Inflammatory macrophage treated with lipopolysaccharide for 1 hour (primary cell): ENCODE measurements at places on chromosomes 11 and 22.

GRCh38 chr11:57316017-57316416 lies 8.7 kb downstream of the TNKS1BP1 start:
- no peak for DNase-seq

- DNase-seq, result no peak
Measured at GRCh38 chr11:30018495-30018894, 1.7 kb upstream of the KCNA4 start.

DNA sequence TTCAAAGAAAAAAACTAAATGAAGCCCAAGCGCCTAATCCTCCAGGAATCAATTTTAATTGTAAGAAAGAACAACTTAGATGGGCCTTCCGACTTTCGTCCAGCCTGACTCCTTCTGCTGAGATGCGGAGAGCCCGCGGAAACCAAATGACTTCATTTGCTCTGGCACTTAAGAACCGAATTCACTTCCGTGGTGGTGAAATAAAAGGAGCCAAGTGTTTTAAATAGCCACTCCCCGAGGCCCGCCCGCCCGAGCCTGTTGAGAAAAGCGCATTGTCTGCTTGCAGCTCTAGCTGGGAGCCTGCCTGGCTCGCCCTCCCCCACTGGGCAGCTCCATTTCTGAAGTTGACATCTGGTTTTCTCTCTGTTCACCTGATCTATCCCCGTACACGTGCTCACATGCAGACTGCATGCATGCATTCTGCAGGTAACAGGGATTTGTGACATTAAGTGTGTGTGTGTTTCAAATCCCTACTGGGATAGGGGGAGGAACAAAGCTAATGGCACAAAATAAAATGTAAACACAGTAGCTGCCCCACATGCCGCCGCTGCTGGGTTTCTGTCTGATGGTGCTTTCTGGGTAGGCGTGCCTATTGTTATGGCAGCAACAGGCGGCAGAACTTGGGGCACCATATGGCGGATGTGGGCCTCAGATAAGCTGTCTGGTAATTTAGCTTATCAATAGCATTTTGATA lies 6.2 kb downstream of the TEAD1 start:
- no peak for DNase-seq

DNA sequence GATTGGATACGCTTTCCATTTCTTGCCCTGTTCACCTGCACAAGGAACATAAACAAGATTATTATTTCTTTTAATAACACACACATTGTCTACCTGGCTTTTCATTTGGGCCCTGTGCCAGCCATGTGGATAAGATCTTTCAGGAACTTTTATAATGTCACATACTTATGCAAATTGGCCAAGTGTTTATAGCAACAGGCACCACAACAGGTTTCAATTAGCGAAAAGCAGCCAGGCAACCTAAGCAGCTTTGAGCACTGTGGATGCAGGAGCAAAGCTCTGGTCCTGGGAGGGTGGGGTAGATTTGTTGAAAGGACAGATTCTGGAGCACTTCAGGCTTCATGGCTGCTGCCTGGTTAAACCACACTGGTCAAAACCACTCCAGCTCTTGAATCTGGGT lies 217.4 kb downstream of the BARX2 start:
- DNase-seq, result no peak

DNA sequence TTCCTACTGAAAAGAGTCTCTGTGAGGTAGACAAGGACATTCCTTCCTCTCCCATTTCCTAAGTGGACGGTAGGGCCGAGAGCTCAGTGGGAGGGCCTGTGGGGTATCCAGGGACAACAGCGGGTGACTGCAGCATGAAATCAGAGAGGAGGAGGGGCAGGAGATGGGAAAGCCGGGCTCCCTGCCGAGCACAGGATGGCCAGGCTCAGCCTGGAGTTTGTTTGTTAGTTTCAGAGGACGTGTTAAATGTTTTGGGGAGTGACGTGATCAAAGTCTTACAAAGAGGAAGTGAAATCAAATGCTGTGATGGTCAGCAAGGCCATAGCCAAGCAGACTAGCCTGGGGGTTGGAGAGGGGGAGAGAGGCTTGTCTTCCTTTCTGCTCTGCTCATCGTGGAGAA lies 152.7 kb downstream of the ADAMTS15 start:
- DNase-seq, result no peak

DNA sequence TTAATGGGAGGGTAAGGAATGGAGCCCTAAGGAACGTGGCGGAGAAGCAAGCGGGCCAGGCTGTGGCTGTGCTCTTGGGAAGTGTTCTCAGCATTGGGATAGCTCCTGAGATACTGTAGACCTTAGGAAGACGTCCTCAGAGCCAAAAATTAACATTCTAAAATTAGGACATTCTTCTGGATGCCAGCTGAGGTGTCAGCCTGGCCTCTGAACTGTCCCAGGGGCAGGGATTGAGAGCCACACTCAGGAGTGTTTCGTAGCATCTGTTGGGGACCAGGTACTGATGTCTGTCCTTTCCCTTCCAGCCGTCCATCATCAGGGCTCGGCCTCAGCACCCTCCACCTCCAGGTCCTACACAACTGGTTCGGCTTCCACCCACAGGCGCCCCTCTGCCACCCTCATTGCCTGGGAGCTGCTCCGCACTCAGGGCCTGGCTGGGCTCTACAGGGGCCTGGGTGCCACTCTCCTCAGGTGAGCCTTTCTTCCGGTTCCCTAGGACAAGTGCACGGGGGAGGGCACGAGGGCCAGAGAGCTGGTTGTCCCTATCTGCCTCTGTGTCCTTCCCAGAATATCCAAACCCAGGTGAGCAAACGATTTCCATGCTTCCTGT lies 23.6 kb downstream of the SLC25A18 start:
- DNase-seq, result no peak

DNA sequence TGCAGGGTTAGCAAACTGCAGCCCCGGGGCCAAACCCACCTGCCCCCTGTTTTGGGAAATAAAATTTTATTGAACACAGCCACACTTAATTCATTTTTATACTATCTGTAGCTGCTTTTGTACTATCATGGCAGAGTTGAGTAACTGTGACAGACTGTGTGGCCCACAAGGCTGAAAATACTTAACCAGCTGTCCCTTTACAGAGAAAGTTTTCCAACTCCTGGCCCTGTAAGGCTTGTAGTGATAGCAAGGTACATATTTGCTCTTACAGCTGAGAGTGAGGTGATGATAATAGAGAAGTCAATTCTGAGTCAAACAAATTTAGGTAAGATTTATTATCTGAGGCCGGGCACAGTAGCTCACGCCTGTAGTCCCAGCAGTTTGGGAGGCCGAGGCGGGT lies 87.4 kb upstream of the SLC6A5 start:
- DNase-seq, result no peak

DNA sequence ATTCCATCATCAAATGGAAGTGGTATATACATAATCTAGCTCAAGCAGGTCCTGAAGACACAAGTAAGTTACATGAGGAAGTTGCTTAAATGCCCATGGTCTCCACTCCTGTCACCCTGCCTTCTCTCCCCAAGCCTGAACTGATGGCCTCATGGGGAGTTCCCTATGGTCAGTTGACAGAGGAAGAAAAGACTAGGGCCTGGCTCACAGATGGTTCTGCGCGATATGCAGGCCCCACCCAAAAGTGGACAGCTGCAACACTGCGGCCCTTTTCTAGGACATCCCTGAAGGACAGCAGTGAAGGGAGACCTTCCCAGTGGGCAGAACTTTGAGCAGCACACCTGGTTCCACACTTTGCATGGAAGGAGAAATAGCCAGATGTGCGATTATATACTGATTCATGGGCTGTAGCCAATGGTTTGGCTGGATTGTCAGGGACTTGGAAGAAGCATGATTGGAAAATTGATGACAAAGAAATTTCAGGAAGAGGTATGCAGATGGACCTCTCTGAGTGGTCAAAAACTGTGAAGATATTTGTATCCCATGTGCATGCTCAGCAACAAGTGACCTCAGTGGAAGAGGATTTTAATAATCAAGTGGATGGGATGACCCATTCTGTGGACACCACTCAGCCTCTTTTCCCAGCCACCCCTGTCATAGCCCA lies 17.3 kb upstream of the CD82 start:
- DNase-seq, result peak; percentile 56

GRCh38 chr22:46887978-46888377 lies 125.5 kb downstream of the TBC1D22A start:
- DNase-seq, result no peak

DNA sequence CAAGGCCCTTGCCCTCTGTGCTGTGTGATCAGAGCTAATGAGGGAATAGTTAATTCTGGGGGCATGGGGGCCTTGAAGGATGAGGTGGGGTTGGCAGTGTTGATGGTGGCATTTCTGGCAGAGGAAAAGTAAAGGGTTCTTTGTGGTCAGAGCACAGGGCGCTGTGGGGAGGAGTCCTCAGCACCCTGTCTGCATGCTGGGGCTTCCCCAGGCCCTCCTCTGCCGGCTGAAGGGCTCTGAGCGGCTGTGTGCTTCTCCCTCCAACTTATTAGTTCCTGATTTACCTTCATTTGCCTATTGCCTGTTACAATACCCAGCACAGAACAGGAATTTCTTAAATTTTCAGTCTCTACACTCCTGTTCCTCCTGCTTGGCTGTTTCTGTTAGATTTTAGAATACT lies 122.8 kb downstream of the HIPK3 start:
- peak; percentile 73 for DNase-seq

DNA sequence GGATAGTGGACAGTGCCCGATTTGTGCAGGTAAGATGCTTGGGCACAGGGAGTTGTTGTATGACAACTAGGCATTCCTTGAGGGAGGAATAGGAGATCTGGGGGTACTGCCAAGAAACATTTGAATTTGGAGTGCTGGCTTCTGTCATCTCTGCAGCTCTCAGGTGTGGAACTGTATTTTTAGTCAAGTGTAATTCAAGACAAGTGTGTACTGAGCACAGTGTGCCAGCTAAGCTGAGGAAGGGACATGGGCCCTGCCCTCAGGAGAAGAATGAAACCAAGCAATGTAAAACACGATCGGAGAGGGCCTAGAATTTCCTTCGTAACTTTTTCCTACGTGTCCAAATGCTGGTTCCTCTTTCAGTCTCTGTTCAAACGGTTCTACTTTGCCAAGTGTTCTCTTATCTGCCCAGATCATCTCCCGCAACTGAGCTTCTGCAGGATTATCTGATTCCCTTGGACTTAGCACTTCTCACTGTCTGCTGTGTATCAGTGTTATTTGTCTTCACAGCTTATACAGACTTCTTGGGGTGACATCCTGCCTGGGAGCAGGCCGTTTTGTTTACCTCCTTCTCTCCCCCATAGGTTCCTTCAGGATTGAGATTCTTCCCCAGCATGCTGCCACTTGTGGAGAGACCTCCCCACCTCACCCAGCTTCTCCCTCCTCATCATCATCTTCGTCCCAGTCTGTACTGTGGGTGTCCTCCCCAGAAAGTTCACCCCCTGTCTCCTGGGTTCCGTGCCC lies 27.6 kb downstream of the ART5 start:
- peak; percentile 18 for DNase-seq

DNA sequence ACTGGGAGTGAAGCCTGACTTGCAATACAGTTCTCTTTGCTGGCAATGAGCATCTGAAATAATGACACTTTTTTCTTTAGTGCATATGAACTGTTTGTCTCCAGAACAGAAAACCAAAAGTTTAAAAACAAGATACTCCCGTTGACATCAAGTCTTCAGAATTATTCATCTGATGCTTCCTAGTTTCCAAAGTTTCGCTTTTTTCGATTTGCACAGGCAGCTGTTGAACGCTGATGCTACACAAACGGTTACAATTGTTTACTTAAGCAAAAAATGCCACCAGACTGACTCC lies 612 bp upstream of the BIRC2 start:
- DNase-seq, result no peak

DNA sequence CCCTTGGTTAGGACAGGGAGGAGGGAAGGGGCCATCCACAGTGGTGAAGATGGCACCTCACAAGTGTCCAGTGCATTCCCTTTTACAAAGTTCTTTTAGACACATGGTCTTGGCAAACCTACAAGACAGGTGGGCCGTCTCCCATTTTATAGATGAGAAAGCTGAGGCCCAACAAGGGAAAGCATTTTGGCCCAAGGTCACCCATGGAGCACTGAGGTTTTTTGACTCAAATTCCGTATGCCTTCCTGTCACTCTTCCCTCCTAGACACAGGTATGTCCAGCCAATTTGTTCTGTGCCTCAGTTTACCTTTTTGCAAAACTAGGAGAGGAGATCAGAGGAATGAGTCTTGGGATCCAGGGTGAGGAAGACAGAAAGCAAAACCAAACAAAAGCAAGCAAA lies 1.2 kb downstream of the C1QTNF4 start:
- DNase-seq, result no peak

DNA sequence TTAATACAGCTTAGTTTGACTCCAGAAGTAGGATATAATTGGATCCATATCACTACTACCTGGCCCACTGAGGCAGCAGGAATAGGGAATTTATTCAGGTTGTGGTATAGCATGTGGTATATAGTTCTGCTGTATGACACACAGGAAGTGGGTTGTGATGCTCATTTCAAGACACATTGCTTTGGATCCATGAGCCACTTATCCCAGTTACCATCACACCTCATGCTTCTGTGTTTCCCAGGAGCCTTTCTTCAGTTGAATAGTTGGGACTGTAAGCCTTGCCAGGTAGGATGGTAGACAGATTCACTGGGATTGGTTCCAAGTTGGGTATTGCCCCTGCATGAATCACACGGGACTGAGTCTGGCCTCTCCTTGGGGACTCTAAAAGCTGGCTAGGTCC lies 9.9 kb upstream of the SLC37A2 start:
- DNase-seq, result no peak

DNA sequence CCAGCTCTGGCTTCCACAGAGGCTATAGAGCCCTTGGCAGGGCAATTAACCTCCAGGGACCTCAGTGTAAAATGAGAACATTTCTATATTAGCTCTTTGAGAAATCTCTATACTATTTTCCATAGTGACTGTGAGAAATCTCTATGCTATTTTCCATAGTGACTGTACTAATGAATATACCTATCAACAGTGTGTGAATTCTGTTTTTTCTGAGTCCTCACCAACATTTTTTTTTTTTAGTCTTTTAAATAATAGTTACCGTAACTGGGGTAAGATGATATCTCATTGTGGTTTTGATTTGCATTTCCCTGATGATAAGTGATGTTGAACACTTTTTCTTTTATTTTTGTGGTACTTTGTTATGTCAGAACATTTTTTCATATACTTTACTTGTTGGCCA lies 7.0 kb upstream of the MTNR1B start:
- DNase-seq, result no peak

DNA sequence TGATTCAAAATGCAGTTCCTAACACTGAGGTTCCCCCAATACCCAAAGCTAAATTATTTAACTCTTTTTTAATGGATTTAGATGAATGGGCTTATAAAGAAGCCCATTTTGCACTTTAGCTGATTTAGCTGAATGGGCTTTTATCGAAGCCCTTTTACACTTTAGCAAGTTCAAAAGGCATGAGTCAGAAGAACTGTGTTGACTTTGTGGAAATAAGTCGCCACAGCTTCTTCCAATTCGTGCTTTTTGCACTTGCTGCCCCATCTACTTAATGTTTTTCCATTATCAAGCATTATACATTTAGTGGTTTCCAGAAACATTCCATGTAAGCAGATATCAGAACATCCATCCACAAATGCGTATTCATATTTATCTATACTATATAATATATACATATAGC lies 20.5 kb upstream of the GRIA4 start:
- DNase-seq, result no peak

DNA sequence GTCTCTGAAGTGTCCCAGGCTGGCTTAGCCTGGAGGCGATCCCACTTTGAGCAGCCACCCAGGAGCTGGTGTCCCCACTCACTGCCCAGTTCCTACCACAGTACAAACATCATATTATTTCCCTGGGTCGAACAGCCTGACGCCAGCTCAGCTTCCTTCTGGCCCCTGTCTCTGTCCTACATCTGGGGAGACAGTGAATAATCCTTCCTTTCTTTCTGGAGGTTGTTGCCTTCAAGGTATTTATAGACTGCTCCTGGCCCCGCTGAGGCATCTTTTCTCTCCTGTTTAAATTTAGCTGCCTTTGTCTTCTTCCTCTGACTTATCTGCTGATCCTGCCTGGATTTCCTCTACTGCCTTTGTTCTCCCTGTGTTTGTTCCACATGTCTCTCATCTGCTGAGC lies 56.8 kb upstream of the LRRC55 start:
- DNase-seq, result no peak
